ENCODE measurements at places on chromosomes 3 and 15. TPM values are rescaled to one million over a fixed set of nuclear protein-coding genes. Genes with fewer than 3 reads are reported as not detected.

TRPC1 gene
- total RNA-seq, result 29.7 TPM

DNA sequence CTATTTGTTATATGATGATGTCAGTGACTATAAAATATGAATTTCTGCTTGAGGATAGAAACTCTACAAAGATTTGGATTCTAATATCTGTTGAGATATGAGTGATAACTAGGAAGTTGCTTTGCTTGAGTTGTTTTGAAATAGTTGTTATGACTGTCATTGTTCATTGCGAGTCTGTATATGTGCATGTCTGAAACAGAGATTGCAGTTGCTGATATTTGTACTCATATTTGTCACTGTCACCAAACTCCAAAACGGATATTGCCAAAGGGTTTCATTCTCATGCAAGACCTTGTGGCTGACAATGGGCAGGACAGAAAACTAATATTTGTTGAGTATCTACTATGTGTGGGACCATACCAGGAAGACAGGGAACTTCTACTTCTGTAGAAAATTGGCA, 240.2 kb downstream of the CD47 start:
- DNase-seq, result no peak

- peak; percentile 23 for DNase-seq
Observed at GRCh38 chr3:63706321-63707085, 54.0 kb downstream of the SNTN start.

- peak; percentile 55 for DNase-seq
Observed at GRCh38 chr3:149393345-149394160, 16.1 kb upstream of the TM4SF1 start.

- DNase-seq, result no peak
Observed at GRCh38 chr3:50651920-50652529, 22.7 kb upstream of the DOCK3 start.
